ENCODE measurements at places on chromosomes 3 and 15.

DNA sequence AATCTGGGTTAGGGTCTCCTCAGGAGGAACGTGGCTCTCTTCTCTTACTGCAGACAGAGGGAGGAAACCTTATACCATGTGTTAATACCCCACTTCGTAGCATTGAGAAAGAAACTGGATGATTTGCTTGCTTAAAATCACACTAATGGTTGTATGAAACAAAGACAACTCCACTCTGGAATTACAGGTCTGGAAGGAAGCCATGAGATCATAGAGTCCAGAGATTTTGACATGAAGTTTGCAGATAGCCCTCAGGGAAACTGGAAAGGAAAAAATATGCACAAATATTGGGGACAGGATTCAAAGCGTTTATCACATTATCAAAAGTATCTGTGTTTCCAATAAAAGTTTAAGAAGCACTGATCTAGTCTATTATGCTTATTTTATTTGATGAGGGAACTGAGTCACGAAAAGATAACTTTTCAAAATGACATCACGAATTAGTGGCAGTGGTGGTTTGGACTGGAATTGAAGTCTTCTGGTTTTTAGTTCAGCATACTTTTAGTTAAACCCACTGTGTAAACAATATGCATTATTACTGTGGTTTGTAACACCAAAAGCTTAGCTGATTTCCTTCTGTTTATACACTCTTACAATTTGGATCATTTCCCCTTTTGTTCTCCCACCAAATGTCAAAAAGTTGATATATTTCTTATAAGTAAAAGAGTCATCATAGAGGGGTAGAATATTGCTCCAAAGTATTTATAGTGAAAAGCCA, 16.8 kb downstream of the FGF7 start:
- DNase-seq = no peak

GRCh38 chr3:133273346-133273745, 126.5 kb upstream of the BFSP2 start:
- no peak for DNase-seq

DNA sequence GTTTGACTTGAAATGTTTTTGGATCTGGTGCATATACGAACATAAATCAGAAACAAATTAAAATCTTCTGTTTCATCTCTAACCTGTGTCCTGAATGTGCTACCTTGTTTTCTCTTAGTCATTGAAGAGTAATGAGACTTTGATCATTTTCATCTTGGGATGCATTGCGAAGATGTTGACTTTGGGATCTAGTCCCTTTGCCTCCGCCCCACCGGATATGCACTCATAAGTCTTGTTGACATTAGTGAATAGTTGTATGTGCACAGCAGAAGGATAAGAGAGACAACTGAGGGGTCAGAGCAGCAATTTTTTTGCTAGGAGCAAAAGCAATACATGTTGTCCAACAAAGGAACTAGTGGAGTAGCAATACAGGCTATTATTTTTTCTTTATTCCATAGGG, 35.9 kb upstream of the SPRED1 start:
- DNase-seq = no peak

- no peak for DNase-seq
Measured at GRCh38 chr15:83077491-83078230, 10.6 kb upstream of the BTBD1 start.

GRCh38 chr15:72833561-72833960, 50.0 kb upstream of the ADPGK start:
- no peak for DNase-seq

GRCh38 chr3:104604326-104605010, 762.2 kb upstream of the ALCAM start:
- DNase-seq = no peak

DNA sequence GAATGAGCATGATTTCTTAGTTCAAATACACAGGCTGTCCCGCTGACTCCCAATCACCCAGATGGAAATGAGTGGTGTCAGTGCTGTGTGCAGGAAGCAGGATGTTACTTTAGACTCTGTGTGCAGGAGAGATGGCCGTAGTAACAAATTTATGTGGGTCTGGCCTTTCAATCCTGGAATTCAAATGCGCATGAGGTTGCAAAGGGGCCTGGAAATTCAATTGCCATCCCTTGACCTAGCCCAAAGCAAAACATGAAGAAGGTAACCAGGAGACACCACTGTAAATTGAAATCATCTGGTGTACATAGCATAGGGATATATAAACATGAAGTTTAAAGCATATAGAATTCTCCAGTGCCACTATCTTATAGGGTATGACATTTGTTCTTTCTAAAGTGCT, 33.2 kb downstream of the GREM1 start:
- no peak for DNase-seq

DNA sequence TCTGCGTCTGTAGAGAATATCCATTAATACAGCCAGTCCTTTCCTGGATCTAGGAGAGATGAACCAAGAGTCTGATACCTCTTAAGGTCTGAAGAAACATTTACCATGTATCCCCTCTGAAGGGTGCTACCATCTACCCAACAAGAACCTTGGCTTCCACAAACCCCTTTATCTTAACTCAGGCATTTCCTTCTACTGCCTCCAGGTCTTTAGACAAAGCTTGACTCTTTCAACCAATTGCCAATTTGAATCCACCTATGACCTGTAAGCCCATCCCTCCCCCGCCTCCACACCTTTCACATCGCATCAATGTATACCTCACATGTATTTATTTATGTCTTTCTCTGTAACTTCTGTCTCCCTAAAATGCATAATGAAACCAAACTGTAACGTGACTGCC, 139.5 kb downstream of the SNRK start:
- DNase-seq = no peak

GRCh38 chr15:69468241-69469121, 15.9 kb downstream of the RPLP1 start:
- DNase-seq = peak; percentile 73

DNA sequence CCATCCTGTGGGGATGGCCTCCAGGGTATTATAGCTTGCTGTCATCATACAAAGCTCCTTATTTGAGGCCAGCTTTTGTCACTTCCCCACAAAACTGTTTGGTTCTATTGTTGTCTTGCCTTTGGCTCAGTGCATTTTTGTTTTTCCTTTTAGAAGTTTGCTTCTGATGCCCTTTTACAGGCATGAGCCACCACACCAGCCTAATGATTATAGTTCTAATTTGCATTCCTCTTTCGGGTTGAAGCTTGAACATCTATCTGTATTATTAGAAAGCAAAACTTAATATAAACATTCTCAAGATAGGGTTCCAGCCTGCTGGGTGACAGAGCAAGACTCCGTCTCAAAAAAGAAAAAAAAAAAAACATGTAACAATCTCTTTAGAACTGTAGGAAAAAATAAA, 39.8 kb downstream of the SMARCC1 start:
- no peak for DNase-seq

GRCh38 chr15:58185439-58185838, 47.3 kb downstream of the AQP9 start:
- no peak for DNase-seq

GRCh38 chr3:89740080-89740880, 632.9 kb downstream of the EPHA3 start:
- no peak for DNase-seq

DNA sequence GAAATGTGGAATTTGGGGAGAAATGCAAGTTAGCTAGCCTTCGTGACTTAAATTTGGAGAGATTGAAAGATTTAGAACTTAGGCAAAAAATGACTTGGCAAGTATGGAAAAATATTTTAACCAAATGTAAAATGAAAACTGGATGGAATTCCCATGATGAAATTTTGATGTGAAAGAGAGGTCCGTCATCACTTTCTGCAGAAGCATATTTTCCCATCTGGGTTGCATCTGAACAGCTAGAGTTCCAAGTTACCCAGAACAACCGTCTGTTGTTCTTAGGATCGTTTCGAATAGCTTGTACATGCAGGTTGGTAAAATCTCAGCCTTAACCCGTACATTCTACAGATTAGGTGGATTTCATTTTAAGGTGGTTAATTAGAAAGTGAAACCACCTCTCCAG, 136.3 kb downstream of the GHSR start:
- DNase-seq = no peak

GRCh38 chr3:19074257-19074900, 73.9 kb upstream of the KCNH8 start:
- DNase-seq = no peak

GRCh38 chr3:136350132-136350531, 100.0 kb downstream of the PCCB start:
- no peak for DNase-seq

DNA sequence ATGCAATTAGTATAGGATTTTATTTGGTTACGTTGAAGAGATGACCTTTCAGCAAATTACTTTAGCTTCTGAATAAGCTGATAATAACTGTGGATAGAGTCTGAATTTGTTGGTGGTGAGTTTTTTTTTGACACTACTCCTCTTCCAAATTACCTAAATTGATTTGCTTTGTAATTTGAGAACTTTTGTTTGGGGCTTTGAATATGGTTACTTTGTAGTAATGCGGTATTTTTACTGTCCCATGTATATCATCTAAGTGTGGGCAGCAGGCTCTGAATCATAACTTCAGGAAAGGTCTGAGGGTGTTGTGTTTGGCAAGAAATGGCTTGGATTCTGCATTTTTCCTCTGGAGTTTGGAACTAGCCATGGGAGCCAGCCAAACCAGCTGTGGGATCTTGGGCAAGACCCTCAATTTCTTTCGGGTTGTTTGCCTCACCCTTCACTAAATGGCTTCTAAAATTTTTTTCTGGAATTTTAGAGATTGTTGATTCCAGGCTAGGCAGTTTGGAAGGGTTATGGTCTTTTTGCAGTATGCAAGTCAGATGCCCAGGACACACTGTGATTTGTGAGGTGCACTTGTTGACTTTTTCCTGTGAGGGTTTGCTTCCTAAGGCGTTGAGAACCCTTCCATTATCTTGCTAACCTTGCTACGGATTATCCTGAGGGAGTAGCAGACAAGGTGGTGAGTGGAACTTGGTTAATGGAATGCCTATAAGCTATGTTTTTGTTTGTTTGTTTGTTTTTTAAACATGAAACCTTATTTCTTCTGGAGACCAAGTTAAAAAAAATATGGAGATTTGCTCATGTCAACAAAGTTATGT, 10.4 kb downstream of the PTPRG start:
- no peak for DNase-seq

DNA sequence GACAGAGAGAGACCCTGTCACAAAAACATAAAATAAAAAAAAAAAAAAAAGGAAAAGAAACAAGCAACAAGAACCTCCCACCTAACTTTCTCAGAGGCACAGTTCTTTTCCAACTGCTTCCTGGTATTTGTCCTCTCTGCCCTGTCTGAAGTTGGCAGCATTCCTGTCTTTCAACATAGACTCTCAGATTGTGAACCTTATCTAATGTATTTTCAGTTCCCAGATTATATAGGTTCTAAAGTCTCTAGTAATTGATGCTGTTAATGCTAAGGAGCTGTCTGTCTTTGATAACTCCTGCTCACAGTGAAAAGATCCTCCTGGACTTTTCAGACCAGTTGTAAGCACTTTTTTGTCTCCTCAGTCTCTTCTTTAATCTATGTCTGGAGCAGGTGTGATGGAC, 199.5 kb upstream of the P2RY1 start:
- DNase-seq = no peak

DNA sequence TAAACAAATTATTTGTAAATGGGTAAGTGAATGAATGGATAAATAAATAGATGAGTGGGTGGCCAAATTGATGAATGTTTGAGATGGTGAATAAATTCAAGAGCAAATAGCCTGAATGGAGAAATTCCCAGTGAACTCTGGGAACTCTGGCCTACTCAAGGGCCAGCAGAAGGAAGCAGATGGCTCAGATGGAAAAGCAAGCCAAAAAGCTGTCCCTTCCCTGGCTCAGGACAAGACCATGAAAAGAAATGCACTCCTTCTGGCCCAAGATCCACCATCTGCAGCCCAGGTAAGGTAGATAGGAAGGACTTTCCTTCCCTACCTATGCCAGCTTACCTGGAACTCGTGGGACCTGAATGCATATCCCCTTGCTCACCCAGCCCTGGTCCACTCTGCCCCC, 37.6 kb upstream of the CLDN18 start:
- DNase-seq = no peak

- DNase-seq = no peak
Measured at GRCh38 chr15:101025896-101026631, 106.9 kb downstream of the LRRK1 start.

- no peak for DNase-seq
Measured at GRCh38 chr15:52294881-52295420, 653 bp downstream of the MYO5C start.

- no peak for DNase-seq
Measured at GRCh38 chr3:94862703-94863102, 799.8 kb downstream of the NSUN3 start.

DNA sequence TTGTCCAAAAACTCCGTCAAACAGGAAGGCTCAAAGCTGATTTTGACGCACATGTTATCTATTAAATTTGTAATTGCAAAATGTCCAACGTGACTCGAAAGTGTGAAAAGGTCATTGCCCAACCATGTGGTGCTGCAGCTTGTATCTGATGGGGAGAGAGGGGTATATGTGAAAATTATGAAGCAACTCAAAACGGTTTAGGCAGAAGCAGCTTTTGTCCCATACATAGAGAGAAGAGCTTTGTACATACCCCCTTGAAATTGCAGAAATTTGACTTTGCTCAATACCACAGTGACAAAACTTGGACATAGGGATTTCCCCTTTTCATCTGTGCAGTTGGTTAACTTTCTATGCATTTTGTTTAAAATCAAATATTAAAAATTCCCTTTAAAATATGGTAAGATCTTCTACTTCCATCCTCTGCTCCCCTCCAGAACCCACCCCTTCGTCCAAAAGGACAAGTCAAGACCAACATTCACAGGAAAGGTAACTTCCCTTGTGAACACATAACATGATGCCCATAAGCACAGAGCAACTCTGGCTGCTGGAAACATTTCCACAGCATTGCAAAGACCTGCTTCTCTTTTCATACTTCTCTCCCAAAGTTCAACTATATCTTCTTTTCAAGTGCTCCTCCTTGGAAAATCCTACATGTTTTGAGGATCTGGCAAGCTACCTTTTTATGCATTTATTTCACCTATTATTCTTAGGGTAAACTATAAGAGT, 253.7 kb upstream of the THBS1 start:
- no peak for DNase-seq

- no peak for DNase-seq
Measured at GRCh38 chr15:48703544-48703943, 58.0 kb upstream of the FBN1 start.

GRCh38 chr3:191227541-191227940, 28.5 kb downstream of the OSTN start:
- no peak for DNase-seq

DNA sequence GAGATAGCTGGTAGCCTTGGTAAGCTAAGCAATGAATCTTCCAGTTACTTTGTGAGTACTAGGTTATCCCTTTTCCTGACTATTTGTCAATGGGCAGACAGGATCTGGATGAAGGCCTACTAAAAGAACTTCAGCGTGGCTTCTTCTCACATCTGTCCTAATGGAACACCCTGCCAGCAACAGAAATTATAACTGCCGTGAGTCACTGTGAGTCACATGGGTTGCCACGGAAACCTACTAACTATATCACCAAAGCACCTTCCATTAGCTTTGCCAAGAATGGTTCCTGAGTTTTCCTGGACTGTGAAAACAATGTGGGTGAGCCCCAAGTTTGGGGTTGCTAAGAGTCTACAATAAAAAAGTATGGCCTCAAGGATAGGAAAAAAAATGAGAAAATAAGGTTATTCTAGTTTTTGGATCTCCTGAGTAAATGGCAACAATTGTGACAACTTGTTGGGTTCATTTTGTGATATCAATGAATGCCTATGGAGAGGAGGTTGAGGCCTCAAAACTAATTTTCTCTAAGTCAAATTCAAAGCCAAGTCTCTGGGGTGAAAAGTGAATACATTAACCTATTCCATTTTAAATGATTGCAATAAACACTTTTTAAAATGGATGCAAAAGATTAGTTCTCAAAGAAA, 195.1 kb upstream of the ICE2 start:
- no peak for DNase-seq

- no peak for DNase-seq
Measured at GRCh38 chr3:180911876-180912303, 580 bp upstream of the FXR1 start.

- DNase-seq = no peak
Measured at GRCh38 chr15:90884719-90885431, 571 bp downstream of the FES start.
